ENCODE measurements at places on chromosomes 6 and 20. TPM values are rescaled to one million over a fixed set of nuclear protein-coding genes. Genes with fewer than 3 reads are reported as not detected.
A peak's percentile ranks its signal among the peaks of the same experiment; 100 is the strongest.

- DNase-seq, result no peak
Observed at GRCh38 chr6:147508866-147509608, 547 bp downstream of the SAMD5 start.

The NNAT gene
- 2.1 TPM for total RNA-seq

DNA sequence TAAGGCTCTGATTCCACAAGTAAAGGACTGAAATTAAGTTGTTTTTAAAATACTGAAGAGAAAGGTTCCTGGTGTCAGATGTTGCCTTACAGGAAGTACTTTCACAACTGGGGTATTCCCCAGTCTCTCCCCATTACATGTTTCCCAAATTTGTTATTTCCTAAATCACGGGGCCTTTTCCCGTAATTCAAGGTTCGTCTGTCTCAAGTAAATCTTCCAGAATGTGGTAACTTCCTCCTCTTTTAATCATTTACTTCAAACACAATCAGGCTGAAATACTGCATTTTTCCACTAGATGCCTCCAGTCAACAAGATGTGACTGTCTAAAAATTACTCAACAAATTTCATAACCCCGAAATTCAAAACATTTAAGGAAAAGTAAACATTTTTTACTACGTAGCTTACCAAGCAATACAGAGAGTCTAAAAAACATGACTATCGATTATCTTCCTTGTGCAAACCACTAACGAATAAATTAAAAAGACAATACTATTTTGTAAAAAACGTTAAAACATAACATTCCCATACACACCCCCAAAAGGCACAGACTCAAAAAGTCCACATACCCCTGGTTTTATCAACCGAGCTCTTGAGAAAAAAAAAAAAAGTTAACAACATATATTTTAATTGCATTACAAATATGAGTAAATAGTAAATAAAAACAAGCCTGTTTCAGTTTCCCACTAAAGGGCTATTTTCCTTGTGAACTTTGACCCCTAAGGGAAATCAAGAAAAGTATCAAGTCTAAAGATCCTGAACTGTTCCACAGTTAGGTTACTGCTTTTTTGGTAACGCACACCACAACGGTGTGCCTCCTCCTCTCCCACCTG lies 1.7 kb downstream of the SOD2 start:
- DNase-seq, result peak; percentile 77

The CARMIL1 gene
- 16.8 TPM for total RNA-seq

DNA sequence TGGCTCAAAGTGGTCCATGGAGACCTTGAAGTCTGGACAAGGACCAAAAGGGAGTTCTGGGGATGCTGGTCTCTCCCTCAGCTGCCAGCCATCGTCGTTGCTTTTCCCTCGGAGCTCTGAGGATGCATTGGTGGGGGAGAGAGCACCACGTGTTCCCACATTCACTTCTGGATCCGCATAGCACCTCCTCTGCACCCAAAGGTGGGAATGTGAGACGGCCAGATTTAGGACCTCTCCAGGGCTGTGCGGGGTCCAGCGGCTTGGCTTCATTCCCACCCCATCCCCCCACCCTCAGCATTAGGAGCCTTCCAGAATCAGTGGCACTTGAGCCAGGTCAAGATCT lies 1.1 kb downstream of the EPB41L1 start:
- DNase-seq, result no peak

DNA sequence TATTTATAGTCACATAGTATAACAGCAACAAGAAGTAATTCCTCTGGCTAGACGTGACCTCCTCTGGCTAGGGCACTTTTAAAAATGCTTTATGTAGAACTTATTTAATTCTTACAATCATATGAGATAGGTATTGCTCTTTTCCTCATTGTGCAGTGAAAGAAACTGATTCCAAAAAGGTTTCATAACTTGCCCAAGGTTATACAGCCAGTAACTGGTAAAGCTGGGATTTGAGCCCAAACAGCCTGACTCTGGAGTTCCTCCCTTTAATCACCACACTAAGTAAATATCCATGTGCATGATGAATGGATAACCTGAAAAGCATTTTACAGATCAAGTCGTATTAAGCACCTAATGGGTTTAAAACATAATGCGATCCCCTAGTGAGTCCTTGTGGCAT lies 214.6 kb downstream of the PRL start:
- DNase-seq, result no peak

DNA sequence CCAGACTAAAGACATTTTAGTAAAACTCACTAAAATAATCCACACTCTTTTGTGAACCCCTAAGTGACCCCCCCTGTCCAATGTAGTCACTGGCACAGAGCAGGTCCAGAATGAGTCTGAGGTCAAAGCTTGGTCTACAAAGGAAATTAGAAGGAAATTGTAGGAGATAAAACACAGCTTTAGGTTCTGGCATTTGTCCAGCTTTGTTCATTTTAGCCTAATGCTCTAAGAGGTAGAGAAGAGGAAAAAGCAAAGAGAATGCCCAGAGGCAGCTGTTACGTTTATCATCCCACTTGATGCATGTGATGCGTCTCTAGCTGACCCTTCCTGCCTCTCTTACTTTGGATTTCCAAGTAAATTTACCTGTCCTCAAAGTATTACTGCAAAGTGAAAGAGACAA lies 62.5 kb downstream of the CNKSR3 start:
- no peak for DNase-seq

DNA sequence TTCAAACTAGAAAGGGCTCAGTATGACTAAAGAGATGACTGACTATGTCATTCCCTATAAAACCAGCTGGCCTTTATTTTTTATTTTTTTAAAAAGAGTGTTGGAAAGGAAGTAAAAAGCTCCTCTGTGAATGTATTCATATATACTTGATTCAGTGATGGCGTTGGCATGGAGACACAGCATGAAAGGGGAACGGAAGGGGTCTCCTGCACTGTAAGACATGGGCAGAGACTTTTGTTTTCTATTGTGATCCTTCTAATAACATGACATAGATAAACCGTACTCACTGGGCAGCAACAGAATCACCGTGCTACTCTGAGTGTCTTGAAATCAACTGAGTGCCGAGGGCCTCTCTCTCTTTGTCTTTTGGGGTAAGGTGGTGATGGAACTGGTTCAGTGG lies 228.1 kb upstream of the RIN2 start:
- DNase-seq, result no peak

GRCh38 chr6:79307321-79308036 lies 73.0 kb upstream of the HMGN3 start:
- DNase-seq, result no peak

The DEFB124 gene
- not detected for total RNA-seq

- DNase-seq, result no peak
Observed at GRCh38 chr20:61307686-61308476, 55.8 kb downstream of the CDH4 start.

The HRH3 gene
- total RNA-seq, result not detected

- peak; percentile 87 for DNase-seq
Observed at GRCh38 chr6:30100585-30101443, 12.1 kb downstream of the TRIM31 start.

- DNase-seq, result peak; percentile 48
Observed at GRCh38 chr6:8085053-8085511, 17.3 kb downstream of the EEF1E1 start.

The TCF15 gene
- total RNA-seq, result not detected

- peak; percentile 90 for DNase-seq
Observed at GRCh38 chr6:44058617-44059358, 68.5 kb downstream of the MRPL14 start.

DNA sequence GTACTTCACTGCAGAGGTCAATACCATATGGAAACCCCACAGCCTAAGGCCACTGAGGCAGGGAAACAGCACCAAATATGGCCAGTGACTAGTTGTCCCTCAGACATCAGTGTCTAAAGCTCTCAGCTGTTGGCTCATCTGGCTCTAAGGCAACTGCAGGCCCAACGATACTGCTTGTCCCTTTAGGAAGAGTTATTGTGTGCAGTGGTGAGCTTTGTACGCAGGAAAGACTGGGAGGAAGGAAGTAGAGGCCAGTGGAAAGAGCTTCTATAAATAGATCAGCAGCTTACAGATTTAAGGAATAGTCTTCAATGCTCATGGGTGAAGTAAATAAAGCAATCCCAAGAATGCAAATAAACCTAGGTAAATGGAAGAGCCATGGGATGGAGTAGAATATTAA lies 29.3 kb downstream of the DNAAF9 start:
- DNase-seq, result no peak

DNA sequence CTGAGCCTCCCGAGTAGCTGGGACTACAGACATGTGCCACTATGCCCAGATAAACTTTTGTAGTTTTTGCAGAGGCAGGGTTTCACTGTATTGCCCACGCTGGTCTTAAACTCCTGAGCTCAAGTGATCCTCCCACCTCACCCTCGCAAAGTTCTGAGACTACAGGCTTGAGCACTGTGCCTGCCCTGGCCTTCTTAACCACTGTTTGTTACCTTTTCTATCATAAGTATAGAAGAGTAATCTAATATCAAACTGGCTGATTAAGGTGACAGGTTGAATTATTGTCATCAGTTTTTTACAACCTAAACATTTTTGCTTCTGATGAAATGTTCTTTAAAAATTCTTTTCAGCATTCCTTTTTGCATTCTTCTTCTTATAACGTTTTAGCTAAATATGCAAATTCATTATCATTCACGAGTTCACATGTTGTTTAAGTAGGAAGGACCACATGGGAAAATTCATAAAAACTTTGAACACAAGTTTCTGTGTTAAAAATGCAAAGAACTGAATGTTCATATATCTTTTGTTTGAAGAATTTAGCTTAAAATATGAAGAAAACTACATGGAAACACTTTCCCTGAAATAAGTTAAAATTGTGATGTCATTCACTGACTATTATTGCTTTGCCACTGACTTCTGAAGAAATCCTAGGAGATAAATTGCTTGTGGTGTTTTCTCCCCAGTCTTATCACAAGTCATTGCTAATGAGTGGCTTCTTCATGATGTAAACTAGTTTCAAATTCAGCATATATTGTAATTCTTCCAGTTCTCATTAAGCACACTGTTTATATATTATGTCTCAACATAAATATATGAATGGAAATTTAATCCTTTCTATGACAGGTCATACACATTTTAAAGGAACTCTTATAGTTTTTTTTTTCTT lies 106.7 kb downstream of the ADGRB3 start:
- no peak for DNase-seq

- no peak for DNase-seq
Observed at GRCh38 chr6:168200571-168201134, 118.9 kb downstream of the DACT2 start.

GRCh38 chr6:36829919-36830544 lies 9.2 kb downstream of the CPNE5 start:
- peak; percentile 17 for DNase-seq

GRCh38 chr6:30508890-30509736 lies 19.8 kb downstream of the HLA-E start:
- DNase-seq, result no peak

DNA sequence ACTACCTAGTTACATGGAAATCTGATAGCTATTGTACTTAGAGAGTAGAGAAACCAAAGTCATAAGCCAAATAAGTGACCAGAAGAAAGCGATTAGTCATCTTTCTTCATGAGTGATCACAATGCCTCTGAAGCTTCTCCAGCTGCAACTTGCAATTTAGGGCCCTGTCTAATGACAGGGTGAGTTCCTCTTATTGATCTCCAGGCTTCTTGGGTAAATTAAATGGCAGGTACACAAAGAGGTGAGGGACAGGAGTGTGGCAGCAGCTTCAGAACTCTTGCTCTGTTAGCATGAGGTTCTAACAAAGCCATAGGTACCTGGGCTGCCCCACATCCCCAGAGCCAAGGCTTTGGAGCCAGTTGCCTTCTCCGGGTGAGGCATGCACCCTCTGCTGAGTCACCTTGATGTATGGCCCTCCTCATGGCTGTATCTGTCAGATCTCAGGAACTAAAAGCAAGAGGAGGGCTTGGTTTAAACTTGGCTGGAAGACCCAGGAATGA lies 60.8 kb downstream of the PRDM1 start:
- no peak for DNase-seq

DNA sequence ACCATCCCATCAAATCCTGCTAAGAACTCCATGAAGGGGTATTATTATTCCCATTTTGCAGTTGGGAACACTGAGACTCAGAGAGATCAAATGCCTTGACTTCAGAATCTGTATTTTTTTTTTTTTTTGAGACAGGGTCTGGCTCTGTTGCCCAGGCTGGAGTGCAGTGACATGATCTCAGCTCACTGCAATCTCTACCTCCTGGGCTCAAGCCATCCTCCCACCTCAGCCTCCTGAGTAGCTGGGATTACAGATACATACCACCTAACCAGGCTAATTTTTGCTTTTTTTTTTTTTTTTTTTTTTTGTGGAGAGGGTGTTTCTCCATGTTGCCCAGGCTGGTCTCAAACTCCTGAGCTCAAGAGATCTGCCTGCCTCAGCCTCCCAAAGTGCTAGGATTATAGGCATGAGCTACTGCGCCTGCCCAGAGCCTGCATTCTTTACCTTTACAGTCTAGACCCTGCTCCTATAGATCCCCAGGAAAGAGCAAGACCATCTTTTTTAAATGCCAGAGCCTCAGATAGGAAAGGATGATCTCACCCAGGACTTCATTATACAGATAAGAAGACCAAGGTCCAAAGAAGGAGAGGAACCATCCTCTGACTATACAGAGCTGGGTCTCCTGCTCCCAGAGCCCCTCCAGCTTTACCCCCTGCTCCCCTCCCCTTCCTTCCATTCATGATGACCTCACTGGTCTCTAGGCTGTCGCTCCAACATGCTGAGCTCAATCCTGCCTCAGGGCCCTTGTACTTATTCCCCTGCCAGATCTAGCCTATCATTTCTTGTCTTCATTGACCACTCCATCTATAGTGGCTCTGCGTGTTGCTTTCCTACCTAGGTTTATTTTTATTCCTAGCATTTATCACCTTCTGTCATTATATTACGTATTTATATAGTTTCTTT lies 138.6 kb downstream of the CEBPB start:
- no peak for DNase-seq

Data from HT-29 (cell line).